ENCODE measurements at places on chromosomes 11 and 22.

DNA sequence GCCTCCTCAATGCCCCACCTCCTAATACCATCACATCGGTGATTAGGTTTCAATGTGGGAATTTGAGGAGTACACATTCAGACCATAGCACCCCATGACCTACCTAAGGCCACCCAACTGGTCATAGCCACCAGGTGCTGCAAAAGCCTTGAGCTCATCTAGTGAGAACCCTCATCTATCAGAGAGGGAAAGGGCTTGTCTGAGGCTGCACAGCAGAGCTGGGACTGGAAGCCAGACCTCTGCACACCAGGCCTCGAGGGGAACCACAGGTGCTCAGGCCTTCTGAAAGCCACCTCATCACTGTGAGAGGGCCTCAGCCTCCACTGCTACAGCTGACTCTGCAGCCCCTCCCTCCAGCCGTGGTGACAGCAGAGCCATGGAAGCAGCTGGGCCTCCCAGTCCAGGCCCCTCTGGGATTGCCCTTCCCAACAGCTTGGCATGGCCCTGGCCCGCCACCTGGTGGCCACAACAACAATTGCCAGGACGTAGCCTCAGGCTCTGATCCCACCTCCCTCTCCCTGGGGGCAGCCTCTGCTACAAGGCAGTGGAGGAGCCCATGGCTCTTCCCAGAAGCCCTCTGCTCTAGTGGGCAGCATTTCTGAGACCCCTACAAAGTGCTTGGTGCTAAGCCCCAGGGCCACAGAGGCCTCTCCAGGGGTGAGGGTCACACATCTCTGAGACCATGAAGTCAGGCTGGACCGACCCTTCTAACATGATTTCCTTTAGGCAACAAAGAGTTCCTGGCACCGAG, 41.0 kb upstream of the PRDM11 start:
- peak; percentile 75 for DNase-seq

DNA sequence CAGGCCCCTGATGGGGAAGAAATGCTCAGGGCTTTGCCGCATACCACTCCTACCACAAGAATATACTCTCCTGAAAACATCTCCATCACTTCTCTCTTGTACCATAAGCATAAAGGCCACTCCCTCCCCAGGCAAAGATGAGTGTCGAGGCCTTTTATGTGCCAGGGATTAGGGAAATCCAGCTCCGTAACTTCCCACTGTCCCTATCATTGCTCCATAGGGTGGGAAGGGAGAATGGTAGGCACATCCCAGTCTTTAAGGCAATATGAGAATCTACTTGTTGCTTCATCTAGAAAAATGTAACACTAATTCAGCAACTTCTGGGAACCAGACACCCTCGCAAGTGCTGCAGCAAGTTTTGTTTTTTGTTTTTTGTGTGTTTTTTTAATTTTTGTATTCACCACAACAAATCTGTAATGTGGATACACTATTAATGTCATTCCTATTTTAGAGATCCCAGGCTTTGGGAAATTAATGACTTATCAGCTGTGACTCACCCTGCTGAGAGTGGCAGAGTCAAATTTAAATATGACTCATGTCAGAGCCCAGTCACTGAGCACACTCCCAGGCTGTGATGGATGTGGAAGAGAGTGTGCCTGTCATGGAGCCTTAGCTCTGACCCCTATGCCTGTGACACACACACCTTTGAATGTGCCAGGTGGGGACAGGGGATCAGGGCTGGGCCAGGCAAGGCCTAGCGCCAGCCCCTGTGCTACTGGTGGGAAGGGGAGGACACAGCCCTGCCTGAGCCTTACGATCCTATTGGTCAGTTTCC, 23.4 kb downstream of the PANX1 start:
- no peak for DNase-seq

- no peak for DNase-seq
These were observed 12.2 kb upstream of the MRPL17 start for GRCh38 chr11:6695377-6695776.

DNA sequence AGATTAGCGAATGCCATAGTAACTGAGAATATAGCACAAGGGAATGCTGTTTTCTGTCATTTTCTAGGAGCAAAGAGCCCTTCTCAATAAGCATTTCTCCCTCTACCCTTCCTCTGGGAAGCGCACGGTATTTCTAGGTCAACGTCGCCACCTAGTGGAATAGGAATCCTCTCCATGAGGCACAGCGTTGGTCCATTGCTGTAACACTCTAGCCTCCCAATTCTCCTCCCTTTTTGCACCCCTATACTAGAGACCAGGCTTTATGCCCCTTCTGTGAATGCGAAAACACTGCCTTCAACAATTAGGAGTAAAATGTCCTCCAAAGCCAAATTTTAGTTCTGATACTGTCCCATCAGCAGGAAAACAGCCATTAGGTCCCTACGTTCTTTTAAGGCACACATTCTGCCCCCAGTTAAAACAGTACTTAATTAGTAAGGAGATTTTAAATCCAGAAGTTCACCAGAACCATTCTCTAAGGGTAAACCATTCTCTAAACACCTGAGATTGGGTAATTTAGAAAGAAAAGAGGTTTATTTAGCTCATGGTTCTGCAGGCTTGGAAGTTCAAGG, 12.8 kb upstream of the HYLS1 start:
- DNase-seq, result peak; percentile 47

DNA sequence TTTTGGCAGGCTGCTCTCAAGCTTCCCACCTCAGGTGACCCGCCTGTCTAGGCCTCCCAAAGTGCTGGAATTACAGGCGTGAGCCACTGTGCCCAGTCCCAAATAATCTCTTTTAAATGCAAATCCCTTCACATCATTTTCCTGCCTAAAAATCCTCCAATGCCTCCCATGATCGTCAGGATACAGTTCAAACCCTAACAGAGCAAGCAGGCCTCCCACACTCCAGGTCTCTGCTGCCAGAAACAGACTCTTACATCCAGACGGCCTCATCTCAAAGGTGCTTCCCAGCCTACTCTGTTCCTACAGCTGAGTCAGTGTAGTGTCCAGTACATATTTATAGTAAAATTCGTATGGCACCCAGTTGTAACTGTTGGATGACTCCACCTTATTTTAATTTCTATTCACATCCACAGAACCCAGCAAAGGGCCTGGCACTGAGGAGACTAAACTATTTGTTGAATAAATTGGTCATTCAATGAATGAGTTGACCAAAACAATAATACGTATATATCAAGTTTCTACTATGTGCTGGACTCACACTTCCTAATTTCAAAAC, 8.2 kb downstream of the SIRT3 start:
- DNase-seq, result no peak

DNA sequence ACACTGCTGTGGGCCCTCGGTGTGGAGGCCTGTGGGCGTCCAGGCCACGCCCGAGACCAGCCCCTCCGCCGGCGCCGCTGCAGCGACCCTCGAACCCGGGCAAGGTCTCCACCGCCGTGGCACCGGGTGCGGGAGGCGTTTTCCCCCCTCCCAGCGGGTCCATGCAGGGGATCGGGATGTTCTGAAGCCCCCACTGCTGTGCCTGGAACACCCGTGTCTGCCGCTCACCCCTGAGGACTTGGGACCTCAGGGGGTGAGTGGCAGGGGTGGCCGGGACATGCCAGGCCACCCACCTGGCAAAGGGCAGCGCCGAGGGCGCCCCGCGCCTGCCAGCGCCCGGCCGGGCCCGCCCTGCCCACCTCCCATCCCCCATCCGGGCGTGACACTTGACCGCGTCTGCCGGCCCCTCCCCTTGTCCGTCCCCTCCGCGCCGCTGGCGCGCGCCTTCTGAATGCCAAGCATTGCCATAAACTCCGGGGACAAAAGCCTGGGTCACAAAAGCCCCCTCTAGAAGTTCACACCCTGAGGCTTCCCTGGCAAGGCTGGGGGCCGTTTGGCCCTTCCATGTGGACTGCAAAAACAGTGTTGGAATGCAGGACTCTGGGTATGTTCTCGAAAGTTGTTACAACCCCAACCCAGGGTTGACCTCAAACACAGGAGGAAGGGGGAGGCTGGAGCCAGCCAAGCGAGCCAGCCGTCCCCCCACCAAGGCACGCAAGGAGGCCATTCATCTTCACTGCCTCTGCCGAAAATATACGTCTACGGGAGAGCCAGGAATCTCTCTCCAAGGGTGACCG, 819 bp upstream of the KCNQ1OT1 start:
- peak; percentile 30 for DNase-seq

- no peak for DNase-seq
These were observed 343.0 kb downstream of the RAB38 start for GRCh38 chr11:87832211-87832610.

GRCh38 chr11:45856044-45856468, 8.8 kb downstream of the CRY2 start:
- no peak for DNase-seq

- no peak for DNase-seq
These were observed 8.4 kb downstream of the CBX6 start for GRCh38 chr22:38863531-38864131.

DNA sequence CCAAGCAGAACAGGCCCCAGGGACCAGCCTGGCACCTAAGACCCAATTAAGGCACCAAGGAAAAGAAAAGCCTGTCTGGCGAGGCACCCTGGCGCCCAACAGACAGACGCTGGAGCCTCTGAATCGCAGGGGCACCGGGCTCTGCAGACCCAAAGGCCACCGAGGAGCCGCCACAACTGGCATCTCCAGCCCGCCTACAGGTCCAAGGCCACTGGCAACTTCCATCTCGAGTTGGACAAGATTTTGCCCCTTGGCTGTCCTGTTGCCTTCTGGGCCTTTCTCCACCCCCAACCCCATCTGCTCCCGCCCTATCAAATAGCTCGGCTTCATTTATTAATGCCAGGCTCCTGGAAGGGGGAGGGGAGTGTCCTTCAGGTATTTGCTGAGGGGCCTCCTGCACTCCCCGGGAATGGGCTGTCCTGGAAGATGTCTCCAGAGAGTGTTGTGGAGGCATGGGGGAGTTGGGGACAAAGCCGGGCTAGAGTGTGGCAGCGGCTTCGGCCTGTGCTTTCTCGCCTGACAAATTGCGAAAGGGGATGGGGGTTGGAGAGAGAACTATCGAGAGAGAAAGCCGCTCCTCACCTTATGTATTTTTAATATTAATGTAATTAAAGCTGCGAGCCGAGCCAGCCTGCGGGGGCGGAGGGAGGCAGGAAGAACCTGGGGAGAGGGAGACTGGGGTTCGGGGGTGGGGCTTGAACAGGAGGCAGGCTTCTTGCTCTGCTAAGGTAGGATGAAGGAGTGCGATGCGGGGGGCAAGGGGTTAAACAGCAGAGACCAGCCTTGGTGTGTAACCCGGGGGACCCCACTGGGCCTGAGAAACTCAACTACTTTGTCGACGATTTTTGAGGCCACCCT, 2.0 kb downstream of the DSCAML1 start:
- DNase-seq, result no peak

GRCh38 chr11:130631119-130631518, 182.7 kb downstream of the ADAMTS15 start:
- DNase-seq, result no peak

DNA sequence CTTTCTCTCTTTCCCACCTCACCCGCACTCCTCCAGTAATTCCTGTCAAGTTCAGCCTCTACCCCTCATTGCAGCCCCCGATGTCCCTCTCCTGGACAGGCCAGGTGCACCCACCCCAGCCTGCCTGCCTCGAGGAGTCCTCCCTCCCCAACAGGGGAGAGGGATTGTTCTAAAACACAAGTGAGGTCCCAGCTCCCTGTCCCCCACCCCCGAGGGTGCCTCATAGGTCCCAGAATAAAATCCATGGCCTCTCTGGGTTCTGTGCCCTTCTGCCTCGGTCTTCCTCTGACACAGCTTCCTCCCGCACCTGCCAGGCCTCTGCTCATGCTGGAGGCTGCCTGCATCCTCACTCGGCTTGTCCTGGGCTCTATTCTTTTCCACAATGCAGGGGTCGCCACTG, 720.1 kb downstream of the BRD1 start:
- no peak for DNase-seq

GRCh38 chr11:74846770-74847169, 98.1 kb downstream of the RNF169 start:
- DNase-seq, result no peak

- peak; percentile 64 for DNase-seq
These were observed 841 bp upstream of the EIF4G2 start for GRCh38 chr11:10809373-10810160.

GRCh38 chr11:122732342-122733315, 77.1 kb downstream of the UBASH3B start:
- no peak for DNase-seq

- DNase-seq, result no peak
These were observed 456.2 kb downstream of the BRD1 start for GRCh38 chr22:49371325-49372110.

- no peak for DNase-seq
These were observed 17.1 kb downstream of the PLA2G6 start for GRCh38 chr22:38164551-38164918.

DNA sequence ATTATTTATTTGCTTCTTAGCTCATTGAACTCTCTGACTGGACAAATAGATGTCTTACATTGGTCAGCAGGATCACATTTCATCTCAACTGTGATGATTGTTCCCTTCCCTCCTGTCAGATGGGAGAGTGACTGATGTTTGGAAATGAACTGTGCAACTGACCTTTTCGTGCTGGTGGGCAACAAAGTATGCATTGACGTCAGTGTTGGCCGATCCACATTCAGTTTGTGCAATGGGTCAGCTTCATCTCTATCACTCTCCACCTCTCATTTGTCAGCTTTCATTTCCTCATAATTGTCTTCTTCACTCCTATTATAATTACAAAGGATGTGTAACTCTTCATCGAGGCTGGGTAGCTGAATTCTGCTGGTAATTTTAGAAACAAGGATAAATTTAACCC, 71.3 kb downstream of the PPP2R1B start:
- DNase-seq, result no peak

DNA sequence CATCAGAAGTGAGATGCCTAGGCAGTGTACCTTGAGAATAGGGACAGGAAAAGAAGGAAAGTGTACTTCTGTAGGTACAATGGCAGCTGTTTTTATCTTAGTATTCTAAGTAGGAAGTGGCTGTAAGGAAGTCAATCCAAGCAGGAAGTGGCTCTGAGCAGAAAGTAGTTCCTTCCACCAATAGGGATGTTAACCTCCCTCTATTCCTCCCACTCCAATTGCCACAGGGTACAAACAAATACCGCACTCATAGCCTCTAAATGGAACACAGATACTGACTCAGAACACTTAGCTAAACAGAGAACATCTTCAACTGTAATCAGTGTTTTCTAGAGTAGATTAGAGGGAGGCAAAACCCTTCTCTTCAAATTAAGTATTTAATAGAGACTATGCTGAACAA, 10.6 kb downstream of the LRRC55 start:
- no peak for DNase-seq

GRCh38 chr22:37607010-37607934, 1.4 kb upstream of the GGA1 start:
- DNase-seq, result peak; percentile 77

- DNase-seq, result no peak
These were observed 40.2 kb downstream of the F2 start for GRCh38 chr11:46759196-46759595.

GRCh38 chr11:65866509-65867283, 5.9 kb downstream of the EFEMP2 start:
- no peak for DNase-seq
